ENCODE measurements at places on chromosomes 4 and X.

GRCh38 chrX:2848871-2849301 lies 20.2 kb downstream of the GYG2 start:
- DNase-seq, result no peak

GRCh38 chr4:173535165-173535902 lies 5.3 kb upstream of the HAND2 start:
- DNase-seq, result no peak

DNA sequence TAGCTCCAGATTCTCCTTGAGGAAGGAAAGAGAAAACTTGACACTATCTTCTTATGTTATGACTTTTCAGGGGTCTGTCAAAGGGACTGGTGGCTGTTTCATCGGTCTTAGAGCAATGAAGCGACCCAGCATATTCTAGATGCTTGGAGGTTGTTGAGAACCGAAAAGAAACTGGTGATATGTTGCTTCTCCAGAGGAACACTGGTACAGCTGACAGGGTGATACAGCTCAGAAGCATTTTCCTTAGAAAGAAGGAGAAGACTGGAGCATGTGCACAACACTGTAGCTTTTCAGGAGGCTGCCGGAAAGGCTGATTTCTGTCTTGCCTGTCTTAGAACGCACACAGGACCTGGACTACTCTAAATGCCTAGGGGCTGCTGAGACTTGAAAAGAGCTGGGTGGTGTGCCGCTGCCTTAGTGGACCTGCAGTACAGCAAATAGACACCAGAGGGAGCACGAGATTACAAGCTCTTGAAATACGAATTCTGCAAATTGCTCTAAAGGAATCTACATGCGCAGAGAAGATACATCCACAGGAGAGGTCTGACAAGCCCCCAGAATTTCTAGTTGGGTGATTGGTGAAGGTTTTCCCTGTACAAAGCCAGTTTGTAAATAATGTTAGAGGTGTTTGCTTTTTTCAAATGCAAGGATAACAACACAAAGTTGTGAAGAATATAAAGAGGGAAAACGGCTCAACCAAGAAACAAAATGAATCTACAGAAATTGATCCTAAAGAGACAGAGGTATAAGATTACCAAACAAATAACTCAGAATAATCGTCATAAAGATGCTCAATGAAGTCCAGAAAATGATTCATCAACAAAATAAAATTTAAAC lies 223.1 kb upstream of the DMD start:
- no peak for DNase-seq

DNA sequence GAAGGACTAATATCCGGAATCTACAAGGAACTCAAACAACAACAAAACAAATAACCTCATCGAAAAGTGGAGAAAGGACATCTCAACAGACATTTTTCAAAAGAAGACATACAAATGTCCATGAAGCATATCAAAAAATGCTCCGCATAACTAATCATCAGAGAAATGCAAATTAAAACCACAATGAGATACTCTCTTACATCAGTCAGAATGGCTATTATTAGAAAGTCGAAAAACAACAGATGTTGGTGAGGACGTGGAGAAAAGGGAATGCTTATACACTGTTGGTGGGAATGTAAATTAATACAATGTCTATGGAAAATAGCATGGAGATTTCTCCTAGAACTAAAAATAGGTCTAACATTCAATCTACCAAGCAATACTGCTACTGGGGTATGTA lies 51.1 kb upstream of the MYOZ2 start:
- no peak for DNase-seq

DNA sequence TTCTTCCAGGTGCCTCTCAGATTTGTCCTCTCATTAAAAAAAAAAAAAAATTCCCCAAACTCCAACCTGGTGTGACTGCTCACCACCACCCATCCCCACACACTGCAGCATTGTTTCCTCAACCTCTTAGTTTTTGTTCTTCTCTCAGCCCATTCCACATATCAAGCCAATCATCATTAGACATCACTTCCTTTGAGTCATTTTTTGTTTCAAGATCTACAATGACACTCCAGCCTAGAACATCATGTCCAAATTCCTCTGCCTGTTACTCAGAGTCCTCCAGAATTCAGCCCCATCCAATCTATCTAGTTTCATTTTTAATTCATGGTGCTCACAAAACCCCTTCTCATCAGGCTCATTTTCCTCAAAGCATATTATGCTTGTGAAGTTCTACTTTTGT lies 262.5 kb upstream of the TEX13A start:
- DNase-seq, result peak; percentile 5

- DNase-seq, result no peak
Observed at GRCh38 chr4:93828995-93829819, 654 bp downstream of the ATOH1 start.

DNA sequence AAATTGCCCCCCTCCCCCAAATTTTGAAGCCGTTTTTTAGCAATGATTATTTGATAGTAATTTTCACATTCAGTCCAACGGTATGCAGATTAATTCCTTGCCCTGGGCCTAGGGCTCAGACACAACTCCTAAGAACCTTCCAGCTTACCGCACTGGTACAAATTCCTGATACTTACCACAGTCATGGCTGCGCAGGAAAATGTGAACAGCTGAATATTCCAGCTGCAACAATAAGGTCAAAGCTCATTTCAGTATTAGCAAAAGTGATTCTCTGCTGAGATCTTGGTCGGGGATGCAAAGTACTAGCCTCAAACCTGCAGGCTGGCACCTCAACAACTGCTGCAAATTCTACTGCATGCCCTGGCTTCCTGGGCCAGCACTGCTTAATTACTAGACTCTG lies 3.0 kb downstream of the ATP11C start:
- no peak for DNase-seq

DNA sequence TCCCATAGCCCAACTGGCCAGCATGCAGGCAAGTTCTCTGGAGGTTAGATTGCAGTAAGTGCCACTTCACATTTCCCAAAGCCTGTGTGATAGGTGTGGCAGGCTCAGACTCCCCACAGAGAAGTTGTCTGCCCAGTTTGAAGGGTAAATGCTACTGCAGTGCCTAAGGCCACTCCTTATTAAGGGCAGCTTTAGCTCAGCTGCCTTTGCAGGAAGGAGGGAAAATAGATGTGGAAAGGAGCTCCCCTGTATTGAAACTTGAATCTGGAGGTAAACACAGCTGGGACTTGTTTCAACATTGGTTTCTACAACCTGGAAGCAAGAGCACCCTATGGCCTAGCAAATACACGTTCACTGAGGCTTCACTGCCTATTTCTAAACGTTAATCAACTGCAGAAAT lies 22.4 kb downstream of the NEXMIF start:
- DNase-seq, result no peak

GRCh38 chrX:100274916-100275315 lies 135.2 kb downstream of the PCDH19 start:
- no peak for DNase-seq

GRCh38 chr4:157143369-157143768 lies 67.4 kb downstream of the GLRB start:
- no peak for DNase-seq

DNA sequence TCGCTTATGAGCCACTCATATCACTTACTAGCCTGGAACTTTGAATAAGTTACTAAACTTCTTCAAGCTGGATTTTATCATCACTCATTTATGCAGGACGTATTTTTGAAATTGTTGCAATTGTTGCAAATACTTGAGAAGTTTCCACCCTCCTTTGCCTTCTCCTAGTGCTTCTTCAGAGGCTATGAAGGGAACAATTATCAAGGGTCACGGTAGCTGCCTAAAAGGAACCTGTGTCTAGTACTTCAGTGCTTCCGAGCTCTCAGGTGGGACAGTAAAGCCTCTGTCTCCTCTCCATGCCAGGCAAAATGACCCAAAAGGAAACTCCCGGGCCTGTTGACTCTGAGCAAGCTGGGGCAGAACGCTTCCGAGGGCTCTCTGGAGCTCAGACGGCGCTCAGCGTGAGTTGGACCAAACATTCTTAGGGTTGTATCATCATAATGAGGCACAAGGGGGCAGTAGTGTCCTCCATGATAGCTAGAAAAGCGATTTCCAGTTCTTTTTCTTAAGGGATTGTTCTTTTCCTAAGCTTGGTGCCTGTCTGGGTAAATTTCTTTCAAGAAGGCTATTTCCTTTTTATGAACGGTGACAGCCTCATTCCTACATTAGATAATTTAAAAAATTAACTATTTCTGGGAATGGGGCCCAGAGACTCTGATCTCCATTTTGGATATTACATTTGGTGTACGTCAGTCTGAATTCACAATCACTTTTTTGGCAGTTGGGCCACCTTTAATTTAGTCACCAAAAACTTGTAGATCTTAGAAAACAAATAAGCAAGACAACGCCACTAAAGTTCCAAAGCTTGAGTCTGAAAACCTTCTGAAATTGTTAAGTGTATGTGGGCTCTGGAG lies 73.1 kb downstream of the PACRGL start:
- peak; percentile 10 for DNase-seq

GRCh38 chr4:64738240-64738639 lies 329.0 kb upstream of the TECRL start:
- no peak for DNase-seq

GRCh38 chrX:71482228-71482958 lies 50.5 kb upstream of the OGT start:
- no peak for DNase-seq

GRCh38 chr4:182547435-182547834 lies 304.2 kb downstream of the TENM3 start:
- DNase-seq, result no peak

- DNase-seq, result no peak
Observed at GRCh38 chr4:56086073-56086541, 137.4 kb downstream of the CEP135 start.

- DNase-seq, result no peak
Observed at GRCh38 chrX:15906041-15906943, 51.7 kb upstream of the AP1S2 start.

DNA sequence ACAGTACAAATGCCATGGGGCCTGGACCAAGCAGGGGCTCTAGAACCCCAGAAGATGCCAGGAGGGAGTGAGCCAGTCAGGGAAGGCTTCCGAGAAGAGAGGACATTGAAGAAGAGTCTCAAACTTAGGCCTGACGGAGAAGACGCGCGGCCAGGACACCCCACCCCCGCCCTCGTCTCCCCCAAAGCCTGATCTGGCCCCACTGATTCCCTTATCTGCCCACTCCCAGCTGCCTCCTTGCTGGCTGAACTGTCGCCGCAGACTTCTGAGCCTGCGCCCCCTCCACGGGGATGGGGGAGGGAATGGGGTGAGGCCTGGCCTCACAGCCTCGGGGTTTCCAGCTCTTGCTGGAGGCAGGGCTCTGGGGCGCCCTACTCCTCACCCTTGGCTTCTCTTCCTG lies 3.6 kb upstream of the GATA1 start:
- DNase-seq, result no peak

DNA sequence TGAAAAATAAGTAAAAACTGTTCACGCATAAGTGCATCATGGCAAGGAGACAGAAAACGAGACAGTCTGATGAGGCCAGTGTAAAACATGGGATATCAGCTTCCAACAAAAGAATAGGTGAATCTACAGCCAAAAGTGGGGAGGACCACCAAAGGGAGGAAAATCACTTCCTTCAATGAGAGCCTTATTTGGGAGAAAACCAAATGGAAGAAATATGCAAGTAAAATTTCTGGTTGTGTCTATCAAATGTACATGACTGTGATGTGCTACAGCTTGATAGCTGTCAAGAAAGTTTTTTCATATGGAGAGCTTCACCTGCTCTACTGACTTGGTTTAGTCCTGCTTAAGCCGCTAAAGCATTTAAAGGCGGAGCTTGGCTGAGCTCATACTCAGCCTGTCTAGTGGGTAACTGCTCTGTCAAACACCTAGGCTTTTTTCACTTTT lies 66.2 kb downstream of the MAGEA1 start:
- no peak for DNase-seq

GRCh38 chrX:131402124-131402811 lies 113.2 kb upstream of the IGSF1 start:
- DNase-seq, result no peak

DNA sequence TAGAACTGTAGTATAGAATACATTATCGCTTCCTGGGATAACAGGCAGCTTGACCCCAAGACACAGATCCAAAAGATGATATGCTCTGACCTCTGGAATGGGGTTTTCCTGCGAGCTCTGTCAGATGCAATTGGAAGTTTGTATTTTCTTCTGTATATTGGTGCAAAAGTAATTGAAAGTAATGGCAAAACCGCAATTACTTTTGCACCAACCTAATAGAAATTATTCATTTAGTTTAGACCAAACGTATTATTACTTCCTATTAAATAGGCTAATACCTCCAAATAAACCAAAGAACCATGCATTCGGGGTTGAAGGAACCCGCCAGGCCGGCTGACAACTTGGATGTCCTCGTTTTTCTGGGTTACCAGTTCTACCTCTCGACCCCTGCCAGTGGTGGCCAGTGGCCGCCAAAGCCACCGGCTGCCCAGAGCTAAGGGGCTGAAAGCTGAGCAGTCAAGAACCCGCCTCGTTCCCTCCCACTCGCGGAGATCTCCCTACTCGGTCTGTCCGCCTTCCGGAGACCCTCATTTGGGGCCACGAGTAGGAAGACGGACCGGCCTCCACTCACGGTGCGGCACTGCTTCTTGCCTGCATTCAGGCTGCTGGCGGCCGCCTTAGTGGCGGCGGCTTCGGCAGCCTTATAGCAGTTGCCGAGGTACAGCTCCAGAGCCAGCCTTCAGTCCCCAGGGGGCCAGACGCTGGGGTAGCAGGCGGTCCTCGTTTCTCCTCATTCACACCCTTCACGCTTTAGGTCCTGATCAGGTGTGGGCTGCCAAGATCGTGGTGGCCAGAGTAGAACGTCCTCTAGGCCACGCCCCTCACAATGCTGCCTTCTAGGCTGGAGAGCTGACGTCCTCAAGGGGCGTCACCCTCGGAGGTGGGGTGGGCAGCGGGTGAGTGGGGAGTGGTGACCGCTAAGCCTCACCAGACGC lies 121.9 kb downstream of the RBMX2 start:
- DNase-seq, result no peak

GRCh38 chr4:174591243-174592021 lies 69.1 kb upstream of the HPGD start:
- DNase-seq, result no peak

- DNase-seq, result no peak
Observed at GRCh38 chr4:60938181-60938580, 261.9 kb upstream of the ADGRL3 start.

- DNase-seq, result no peak
Observed at GRCh38 chr4:112876316-112876715, 173.1 kb upstream of the ANK2 start.

DNA sequence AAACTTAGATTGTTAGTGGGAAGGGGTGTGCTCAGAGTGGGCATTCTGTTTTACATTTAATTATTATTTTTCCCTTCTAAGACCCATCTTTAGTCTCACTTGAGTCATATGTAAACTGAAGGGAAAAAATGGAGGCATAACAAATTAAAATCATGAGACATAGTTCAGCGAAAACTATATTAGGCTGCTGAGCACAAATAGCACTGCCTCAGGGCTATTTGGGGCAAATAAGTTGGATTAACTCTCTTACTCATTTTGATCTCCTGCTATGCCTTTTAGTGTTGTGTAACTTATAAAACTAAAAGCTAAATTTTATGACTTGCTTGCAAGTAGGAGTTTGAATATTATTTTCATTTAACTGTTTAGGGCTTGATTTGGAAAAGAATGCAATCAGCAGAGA lies 1329.2 kb upstream of the PCDH7 start:
- DNase-seq, result no peak

DNA sequence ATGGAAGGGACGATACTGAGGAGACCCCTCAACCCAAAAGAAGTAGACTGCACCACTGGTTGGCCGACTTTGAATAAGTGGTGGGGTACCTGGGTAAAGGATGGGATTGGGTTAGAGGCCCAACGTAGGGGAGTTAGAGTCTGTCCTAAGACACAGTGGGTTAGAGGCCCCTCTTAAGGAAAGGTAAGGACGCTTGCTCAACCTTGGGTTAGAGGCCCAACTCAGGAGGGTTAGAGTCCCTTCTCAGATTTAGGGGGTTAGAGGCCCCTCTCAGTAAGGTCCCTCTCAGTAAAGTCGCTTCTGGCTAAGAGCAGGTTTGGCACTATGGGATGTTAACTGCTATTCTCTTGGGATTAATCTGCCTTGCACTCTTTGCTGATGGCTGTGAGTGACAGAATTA lies 81.3 kb downstream of the ACOX3 start:
- no peak for DNase-seq
